GM19239 (cell line): ENCODE measurements at places on chromosomes 5 and 9.

DNA sequence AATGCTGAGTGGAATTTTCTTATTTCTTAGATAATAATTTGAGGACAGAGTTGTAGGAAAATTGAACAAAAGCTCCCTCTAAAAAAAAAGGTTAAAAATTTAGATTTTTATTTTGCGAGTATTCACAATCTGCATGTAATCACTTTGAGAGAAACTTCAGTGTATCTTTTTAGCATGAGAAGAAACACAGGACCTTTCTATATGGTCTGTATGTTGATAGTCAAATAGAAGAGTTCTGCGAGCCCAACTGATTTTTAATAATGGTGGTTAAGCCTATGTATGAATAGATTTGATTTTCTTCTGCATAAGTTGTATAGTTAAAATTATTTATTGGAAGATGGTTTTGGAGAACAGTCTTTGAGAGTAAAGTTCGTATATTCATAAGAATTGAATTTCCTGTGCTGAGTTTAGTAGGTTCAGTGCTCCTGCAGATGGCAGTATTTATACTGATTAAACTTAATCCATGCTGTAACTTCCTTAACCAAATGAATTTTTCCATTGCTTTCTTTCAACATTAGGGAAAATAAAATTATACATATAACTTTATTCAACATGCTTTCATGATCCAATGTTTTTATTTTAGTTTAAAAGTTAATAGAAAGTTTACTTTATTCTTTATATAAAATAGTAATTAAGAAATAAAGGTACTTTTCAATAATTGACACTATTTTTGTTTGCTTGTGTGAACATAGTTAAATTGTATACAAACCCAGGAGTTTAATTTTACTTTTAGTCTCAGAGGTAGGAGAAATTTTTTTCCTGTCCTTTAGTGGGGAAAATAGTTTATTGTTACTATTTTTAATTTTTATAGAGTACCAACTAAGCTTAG, 19.6 kb downstream of the TCERG1 start:
- no peak for DNase-seq

DNA sequence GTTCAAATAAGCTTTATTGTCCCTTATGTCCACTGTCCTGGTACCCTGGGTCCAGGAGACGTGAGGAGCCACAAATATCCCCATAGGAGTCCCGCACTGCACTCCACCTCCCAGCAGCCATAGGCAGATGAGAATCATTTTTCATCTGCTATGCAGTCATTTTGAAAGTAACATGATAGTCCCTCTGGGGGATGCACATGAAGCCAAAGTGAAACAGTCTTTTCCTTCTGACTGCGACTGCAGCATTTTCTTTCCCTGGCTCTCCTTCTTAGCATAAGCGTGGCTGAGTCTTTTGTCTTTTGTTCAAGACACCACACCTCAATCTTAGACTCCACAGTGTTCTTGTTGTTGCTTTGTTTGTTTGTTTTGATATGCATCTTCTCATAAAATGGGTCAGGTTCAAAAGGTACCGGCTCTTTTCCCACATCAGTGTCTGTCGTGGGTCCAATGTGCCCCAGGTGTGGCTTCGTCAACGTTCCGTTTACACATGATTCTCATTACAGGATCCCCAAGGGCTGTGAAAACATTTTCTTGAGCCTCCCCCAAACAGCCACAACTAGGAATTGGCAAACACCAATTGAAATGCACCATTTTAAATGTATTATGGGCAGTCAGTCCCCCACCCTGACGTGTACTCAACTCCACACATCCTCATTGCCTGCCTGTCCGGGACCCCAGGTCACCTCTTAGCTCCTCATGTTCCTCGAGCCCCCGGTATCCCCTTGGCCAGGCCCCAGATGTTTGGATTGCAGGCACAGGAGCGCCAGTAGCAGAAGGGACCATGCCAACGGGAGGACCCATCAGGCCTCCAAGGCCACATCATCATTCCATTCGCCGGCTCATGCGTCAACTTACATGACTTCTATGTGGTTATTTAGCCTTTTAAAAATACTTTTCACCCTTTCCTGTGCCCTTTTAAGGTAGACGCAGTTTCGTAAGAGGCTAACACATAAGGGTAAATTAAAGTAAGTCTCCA, 237.8 kb upstream of the DAPK1 start:
- no peak for DNase-seq

- no peak for DNase-seq
These were observed 967 bp downstream of the ANKRD31 start for GRCh38 chr5:75235711-75236110.

DNA sequence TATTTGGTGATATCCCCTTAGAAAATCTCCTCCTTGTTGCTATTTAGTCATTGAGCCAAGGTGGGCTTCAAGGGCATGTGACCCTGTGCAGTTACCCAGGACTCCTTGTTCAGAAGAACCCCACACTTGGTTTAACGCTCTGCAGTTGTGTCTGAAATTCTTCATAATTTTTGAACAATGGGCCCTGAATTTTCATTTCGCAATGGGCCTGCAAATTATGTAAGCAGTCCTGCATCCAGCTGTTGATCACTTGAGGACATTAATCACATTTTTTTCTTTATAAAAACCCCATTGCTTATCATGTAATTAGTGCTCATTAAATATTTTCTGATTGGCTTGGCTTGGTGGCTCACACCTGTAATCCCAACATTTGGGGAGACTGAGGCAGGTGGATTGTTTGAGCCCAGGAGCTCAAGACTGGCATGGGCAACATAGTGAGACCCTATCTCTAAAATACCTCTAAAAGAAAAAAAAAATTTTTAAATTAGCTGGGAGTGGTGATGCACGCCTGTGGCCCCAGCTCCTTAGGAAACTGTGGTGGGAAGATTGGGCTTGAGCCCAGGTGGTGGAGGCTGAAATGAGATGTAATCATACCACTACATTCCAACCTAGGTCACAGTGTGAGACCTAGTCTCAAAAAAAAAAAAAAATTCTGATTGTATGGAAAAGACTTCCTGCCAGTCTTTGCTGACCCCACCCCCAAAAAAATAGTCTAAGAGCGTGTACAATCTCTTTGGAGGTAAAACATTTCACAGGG, 194.2 kb upstream of the HAPLN1 start:
- no peak for DNase-seq
